Kidney (tissue), 22 donors: ENCODE measurements at places on chromosomes 7 and 10. TPM values are rescaled to one million over a fixed set of nuclear protein-coding genes. Genes with fewer than 3 reads are reported as not detected.

DNA sequence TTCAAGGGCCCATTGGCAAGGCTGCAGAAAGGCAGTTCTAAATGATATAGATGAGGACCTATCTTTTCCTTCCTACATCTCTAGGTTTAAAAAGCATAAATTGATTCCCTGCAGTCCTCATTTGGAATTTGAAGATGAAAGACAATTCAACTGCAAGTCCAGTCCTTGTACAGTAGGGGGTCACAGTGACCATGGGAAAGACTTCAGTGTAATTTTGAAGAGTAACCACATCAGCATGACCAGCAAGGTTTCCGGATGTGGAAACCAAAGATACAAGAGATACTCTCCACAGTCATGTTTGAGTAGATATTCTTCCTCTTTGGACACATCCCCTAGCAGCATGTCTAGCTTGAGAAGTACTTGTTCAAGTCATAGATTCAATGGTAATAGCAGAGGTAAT is 539.3 kb upstream of the TEX47 start:
- H3K27ac ChIP-seq, result no peak overlapping the region
- no peaks in the 10 kb centered on the region for H3K27me3 ChIP-seq
- no peaks in the 10 kb centered on the region for H3K36me3 ChIP-seq
- no peak overlapping the region for H3K4me3 ChIP-seq
- H3K4me1 ChIP-seq, result no peaks in the 10 kb centered on the region

DNA sequence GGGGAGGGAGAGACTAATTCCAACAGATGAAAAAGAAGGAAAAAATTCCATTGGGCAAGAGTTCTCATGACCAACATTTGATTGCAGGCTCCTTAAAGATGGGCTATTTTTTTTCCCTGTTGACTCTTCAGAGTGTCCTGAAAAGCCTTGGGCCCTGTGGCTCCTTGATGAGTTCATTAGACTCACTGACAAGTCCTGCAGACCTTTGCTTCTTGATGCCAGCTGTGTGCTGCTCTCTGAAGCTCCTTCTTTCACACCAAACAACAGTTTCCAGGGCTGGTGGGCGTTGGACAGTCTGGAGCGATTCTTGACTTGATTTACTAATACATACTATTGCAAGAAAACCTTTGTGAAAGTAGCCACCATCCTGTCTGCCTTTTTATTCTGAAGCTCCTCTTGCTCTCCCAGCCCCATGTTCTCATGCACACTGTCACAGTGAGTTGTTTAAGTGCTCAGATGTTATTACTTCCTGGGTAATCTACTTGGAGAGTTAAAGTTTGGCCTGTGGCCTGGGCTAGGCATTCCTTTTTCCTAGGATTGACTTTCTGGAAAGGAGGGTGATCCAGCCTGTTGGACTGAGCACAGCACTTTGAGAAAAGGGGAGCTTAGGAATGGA is 250.3 kb downstream of the PTEN start:
- no peak overlapping the region for H3K4me3 ChIP-seq
- no peak for DNase-seq
- H3K27me3 ChIP-seq, result no peaks in the 10 kb centered on the region
- H3K4me1 ChIP-seq, result no peaks in the 10 kb centered on the region
- H3K27ac ChIP-seq, result no peak overlapping the region

DNA sequence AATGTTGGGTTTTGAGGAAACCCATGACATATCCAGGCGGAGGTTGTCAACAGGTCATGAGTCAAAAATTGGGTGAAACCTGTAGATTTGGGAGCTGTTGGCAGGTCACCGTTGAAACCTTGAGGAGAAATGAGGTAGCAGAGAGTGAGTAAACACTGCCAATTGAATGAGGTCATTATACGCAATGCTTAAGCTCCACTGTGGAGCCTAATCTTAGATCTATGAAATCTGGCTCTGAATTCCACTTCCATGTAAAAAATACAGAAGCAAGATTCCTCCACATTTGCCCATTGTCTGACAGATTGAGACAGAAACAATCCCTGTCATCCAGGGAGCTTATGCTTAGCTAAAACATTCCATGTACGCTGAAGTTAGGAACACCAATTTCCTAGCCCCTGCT is 76.0 kb upstream of the IL6 start:
- no peaks in the 10 kb centered on the region for H3K27me3 ChIP-seq
- H3K4me3 ChIP-seq, result no peak overlapping the region
- H3K27ac ChIP-seq, result no peak overlapping the region
- DNase-seq, result no peak

DNA sequence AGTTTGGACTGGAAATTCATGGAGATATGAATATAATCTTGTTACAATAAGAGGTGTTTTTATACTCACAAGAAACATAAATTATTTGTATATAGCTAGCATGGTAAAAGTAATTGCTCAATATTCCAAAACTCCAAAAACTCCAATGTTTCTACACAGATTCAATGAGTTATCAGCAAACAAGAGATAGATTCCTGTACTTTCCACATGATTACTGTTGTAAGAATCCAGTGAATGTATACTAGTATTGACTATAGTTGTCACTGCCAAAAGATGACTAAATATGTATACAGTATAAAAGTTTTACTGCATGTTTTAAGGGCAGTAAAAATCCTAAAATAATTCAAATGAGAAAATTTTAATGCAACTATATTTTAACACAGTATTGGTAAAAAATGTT is 10.7 kb downstream of the ATOH7 start:
- H3K27me3 ChIP-seq, result no peaks in the 10 kb centered on the region
- DNase-seq, result no peak
- H3K27ac ChIP-seq, result no peak overlapping the region
- no peaks in the 10 kb centered on the region for H3K36me3 ChIP-seq

DNA sequence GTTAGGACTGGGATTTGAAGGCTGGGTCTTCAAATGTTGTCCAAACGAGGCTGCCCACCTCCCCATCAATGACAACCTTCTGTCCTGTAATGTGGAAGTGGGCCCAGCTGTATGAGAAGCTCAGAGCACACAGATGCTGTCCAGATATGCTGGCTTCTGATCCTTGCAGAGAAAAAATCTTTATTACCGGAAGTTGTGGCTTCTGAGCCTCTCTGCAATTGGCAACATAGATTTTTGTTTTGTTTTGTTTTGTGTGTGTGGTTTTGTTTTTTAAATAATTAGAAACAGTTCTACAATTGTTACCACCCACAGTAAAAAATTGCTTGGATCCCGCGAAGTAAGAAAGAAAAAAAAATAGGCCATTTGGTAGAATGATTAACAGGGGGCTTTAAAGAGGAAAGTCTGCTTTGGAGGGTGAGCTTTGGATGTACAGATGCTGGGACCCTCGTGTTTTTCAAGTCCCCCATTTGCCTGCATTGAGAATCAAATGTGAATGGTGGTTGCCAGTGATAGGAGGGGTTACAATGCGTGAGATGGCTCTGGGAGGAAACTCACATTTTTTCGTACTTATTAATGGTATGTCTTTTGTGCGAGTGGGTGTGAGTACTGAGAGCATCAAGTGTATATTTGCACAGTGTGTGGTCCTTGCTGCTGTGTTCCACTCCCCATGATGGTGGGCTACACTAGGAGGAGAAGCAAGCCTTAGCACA is 153.2 kb downstream of the TCF7L2 start:
- no peak overlapping the region for H3K4me3 ChIP-seq
- no peaks in the 10 kb centered on the region for H3K36me3 ChIP-seq
- H3K27me3 ChIP-seq, result no peaks in the 10 kb centered on the region
- peaks cover 4% of the 10 kb centered on the region for H3K4me1 ChIP-seq
- DNase-seq, result no peak

- no peak overlapping the region for H3K27ac ChIP-seq
- H3K4me3 ChIP-seq, result no peak overlapping the region
Observed at GRCh38 chr7:98731651-98732050, 114.6 kb downstream of the NPTX2 start.

DNA sequence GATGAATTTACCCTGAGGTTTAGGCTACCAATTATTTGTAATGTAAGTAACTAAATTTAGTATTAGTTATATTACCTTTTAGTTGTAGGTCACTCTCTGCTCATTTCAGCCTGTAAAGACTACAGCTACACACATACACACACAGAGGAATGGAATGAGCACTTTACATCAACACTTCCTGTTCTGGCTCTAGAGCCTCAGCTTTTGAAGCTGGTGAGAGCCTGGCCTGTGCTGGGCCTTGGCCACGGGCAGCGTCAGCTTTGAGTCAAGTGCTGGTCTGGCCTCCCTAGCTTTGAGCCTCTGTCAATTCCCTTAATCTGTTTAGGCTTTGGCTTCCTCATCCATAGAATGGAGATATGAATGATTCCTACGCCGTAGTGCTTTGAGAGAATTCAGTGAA is 141.7 kb downstream of the EGFR start:
- no peak overlapping the region for H3K27ac ChIP-seq
- H3K27me3 ChIP-seq, result no peaks in the 10 kb centered on the region
- peaks cover 20% of the 10 kb centered on the region for H3K36me3 ChIP-seq
- DNase-seq, result no peak
- no peak overlapping the region for H3K4me3 ChIP-seq
- H3K4me1 ChIP-seq, result no peaks in the 10 kb centered on the region

DNA sequence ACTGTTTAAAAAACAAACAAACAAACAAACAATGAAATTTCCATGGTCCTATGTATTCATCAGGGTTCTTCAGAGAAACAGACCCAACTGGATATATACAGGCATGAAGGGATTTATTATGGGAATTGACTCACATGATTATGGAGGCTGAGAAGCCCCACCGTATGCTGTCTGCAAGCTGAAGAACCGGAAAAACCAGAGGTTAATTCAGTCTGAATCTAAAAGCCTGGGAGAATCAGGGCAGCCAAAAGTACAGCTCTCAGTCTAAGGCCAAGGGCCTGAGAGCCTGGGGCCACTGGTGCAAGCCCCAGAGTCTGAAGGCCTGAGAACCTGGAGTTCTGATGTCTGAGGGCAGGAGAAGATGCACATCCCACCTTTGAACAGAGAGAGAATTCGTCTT is 163.5 kb downstream of the MDFIC start:
- no peak overlapping the region for H3K4me3 ChIP-seq
- no peak for DNase-seq
- H3K27me3 ChIP-seq, result no peaks in the 10 kb centered on the region

DNA sequence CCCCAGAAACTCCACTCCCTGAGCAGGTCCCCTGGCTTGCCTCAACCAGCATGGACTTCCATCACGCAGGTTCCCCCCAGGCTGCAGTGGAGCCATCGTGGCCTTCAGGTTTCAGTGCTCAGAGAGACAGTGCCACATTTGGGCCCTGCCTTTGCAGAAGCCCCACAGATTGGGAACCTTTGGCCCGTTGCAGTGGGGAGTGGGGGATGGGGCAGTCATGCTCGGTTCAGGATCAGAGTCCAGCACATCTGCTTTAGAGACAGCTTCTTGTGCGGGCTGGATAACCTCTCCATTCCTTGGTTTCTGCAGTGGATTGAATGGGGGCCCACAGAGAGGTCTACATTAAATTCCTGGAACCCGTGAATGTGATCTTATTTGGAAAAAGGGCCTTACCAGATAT is 183.9 kb downstream of the EBF3 start:
- H3K4me3 ChIP-seq, result no peak overlapping the region
- no peaks in the 10 kb centered on the region for H3K27me3 ChIP-seq
- no peak overlapping the region for H3K27ac ChIP-seq

- no peaks in the 10 kb centered on the region for H3K36me3 ChIP-seq
- no peak overlapping the region for H3K27ac ChIP-seq
- DNase-seq, result no peak
- H3K4me1 ChIP-seq, result no peaks in the 10 kb centered on the region
- no peak overlapping the region for H3K4me3 ChIP-seq
Observed at GRCh38 chr7:25314731-25315267, 86.5 kb upstream of the NPVF start.

GRCh38 chr10:24902400-24902728 is 50.0 kb downstream of the PRTFDC1 start:
- H3K27ac ChIP-seq, result peak overlapping the region; percentile 42
- no peaks in the 10 kb centered on the region for H3K4me1 ChIP-seq
- no peak for DNase-seq
- H3K4me3 ChIP-seq, result no peak overlapping the region

- H3K27ac ChIP-seq, result no peak overlapping the region
- H3K4me1 ChIP-seq, result no peaks in the 10 kb centered on the region
- no peak overlapping the region for H3K4me3 ChIP-seq
Observed at GRCh38 chr10:63154546-63155387, 21.6 kb downstream of the NRBF2 start.

DNA sequence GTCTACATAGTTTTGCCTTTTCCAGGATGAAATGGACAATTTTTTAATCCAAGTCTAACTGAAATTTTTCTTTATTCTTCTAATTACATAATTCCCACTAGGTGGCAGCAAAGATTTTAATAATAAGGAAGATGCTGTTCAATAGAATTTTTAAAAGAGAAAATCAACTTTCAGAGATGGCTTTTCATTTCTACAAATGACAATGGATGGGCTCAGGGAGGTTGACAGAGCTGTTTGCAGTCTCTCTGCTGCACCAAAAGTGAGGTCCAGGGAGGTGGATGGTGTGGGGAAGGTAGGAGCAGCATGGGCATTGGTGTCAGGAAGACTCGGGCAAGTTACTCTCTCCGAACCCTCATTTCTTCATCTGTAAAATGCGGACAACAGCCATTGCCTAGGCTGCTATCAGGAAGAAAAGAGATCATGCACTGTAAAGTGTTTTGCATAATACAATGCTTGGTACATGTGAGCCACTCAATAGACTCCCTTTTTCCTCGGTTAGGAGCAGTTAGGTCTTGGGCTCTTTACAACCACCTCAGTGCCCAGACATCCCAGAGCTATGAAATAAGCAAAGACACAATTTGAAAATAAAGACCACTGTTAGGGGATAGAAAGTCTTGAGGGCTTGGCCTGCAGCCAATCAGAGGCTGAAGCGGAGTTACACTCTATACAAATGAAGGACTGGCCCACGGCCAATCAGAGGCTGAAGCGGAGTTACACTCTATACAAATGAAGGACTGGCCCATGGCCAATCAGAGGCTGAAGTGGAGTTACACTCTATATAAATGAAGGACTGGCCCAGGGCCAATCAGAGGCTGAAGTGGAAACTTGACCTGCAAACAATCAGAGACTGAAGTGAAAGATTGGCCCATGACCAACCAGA is 107.1 kb downstream of the ABLIM1 start:
- no peak overlapping the region for H3K27ac ChIP-seq
- H3K27me3 ChIP-seq, result no peaks in the 10 kb centered on the region
- H3K4me1 ChIP-seq, result no peaks in the 10 kb centered on the region
- DNase-seq, result peak; percentile 82
- H3K4me3 ChIP-seq, result peak overlapping the region; percentile 58

Gene CYP2E1
- 2.9 TPM for total RNA-seq

Gene STOX1
- 1.5 TPM for total RNA-seq

Gene SSBP1
- total RNA-seq, result 90.2 TPM

Gene SEMA3A
- total RNA-seq, result 10.7 TPM

Gene MSMB
- not detected for total RNA-seq

Gene ATE1
- total RNA-seq, result 31.0 TPM

Gene TBX20
- not detected for total RNA-seq
